A172 (cell line): ENCODE measurements at places on chromosomes 11 and 22. TPM values are rescaled to one million over a fixed set of nuclear protein-coding genes. Genes with fewer than 3 reads are reported as not detected.

Gene SLC22A12
- not detected in 2 replicates for total RNA-seq

DNA sequence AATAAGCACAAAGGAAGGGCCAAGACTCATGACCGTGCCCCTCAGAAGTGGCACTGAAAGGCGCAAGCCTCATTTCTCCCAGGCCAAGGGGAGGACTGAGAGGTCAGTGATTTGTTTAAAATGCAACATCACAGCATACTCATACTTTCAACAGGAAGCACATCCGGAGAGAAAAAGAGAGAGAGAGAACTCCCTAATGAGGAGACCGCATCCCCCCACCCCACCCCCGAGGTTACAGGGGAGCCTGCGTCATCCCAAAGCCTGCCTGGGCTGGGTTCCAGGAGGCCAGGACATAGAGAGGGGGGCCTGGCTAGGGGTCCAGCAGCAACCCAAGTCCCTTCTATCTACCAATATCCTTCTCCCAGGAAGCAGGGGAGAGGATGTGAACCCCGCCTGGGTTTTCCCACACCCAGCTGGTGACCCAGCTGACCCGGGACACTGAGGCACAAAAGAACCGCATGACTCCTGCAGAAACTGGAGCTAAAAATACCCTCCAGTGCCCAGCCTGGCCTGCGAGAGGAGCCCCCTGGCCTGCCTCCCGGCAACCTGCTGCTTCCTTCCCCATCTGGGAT is 3.8 kb downstream of the CSNK1E start:
- DNase-seq, result peak; percentile 90

Gene FAM227A
- total RNA-seq, result 0.83 and 2.5 TPM in 2 replicates

Gene TP53AIP1
- not detected in 2 replicates for total RNA-seq

DNA sequence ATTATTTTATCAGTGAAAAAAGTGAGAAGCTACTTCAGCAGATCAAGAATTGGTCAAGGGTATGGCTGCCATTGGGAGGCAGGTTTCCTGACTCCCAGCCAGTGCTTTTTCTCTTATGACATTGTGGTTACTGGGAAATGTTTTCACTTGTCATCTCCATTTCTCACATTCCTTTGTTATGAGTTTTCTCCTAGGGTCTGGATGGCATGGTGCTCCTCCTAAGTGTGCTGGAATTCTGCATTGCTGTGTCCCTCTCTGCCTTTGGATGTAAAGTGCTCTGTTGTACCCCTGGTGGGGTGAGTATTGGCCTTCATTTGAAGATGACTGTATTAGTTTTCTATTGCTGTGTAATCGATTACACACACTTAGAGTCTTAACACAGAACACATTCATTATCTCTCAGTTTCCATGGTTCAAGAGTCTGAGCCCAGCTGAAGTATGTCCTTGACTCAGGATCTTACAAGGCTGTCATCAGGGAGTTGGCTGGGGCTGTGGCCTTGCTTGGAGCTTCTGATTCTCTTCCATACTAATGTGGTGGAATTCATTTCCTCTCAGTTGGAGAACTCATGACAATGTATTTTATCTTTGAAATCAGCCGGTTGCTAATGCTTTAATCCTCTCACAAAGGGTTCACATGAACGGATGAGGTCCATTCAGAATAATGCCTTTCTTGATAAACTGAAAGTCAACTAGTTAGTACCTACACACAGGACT is 21.0 kb upstream of the MS4A6E start:
- DNase-seq, result peak; percentile 33

Gene IL10RA
- 0.12 TPM in 1 of 2 replicates, not detected in the other for total RNA-seq

DNA sequence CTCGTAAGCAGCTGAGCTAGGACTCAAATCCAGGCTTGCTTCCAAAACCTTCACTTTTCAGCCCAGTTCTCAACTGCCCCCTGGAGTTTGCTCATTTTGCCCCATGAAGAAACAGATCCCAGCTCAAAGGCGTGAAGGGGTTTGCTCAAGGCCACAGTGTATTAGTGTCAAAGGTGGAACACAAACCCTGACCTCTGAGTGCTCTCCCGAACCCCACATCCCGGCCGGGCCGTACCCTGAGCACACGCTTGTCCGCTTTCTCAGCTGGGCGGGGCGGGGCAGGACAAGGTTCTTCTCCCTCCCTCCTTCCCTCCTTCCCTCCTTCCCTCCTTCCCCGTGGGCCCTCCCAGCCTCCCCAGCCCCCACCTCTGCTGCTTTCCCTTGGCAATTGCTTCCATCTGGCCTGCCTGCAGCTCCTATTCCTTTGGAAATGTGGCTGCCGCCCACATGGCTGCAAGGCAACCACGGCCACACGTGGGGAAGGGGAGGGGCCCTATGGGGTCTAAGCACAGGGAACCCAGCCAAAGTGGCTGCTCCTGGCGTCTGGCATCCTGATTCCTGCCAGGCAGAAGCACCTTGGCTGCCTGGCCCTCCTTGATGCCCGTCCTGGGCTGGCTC is 4.1 kb downstream of the ST3GAL4 start:
- no peak for DNase-seq

DNA sequence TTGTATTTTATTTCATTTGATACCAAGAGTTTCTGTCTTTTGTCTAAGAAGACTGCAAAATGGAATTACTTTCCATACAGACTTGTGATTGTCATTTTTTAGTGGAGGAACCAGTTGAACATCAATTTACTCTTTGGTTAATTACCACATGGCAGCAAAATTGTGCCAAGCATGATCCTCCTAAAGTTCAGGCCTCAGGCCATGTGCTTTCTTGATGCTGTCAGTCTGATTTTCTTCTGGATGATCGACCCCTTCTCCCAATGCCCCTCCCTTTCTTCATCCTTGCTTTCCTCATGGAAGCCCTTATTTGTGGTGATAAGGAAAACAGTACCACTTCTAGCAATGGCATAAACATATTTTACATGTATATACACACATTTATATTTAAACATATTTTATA is 76.2 kb downstream of the SVIP start:
- DNase-seq, result no peak

Gene C11orf87
- total RNA-seq, result not detected in 2 replicates

DNA sequence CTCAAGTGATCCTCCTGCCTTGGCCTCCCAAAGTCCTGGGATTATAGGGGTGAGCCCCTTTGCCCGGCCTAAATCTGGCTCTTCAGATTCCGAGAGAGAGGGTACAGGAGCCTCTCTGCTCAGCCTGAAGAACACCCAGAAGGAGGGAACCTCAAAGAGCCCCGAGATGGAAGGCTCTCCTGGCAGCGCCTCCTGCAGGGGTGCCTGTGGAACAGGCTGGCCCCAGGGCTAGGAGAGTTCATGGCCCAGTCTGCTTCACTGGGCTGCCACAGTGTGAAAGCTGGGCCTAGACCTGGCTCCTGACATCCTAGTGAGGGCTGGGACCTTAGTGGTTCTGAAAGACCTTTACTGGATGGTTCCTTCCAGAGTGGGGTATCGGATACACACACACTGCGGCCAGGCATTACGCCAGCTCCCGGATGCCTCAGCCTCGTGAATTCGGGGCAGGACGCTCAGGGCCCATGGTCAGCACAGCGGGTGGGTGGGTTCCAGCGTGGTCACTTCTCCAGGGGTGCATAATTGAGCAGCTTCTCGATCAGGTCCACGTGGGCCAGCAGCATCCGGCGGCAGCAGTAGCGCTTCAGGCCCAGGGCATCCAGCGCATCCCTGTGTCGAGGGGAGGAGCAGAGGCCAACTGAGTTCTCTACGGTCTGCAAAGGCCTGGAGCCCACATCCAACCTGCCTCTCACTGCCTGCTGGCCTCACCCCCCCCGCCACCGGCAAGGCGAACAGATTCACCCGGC is 2.3 kb downstream of the POLR2L start:
- DNase-seq, result no peak
